Activated T-helper 1 cell treated with anti-CD3 and anti-CD28 coated beads, Interleukin-2, amount 50 U/mL, for 16 hours (primary cell): ENCODE measurements at places on chromosomes 13 and 19.

DNA sequence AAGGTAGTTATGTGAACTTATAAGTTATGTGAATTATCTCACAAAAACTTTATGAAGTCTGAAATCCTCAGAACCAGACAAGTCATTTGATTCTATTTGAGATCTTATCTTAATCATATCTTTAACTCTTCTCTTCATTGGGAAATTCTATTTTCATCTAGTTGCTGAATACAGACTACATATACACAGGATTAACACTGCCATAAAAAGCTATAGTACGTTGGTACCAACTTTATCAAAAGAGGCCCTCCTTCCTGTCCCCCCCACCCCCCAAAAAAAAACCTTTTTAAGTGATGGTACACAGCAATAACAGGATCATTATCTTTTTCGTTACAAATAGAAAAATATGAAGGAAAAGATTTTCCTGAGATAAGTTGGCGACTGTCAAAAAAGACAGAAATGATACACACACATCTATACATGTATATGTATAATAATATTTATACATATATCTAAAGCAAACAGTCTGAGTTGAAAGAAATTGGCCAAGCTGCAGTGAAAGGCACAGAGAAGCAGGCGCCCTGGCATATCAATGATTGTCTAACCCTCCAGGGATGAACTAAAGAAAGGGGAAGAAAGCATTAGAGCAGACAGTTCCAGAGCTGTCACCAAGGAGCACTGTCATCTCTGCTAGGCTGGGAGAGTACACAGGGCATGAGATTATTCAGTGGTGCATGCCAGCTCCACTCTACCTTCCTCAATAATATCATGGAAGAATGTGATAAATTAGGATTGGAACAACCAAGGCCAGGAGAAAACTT, 116.7 kb downstream of the KLF12 start:
- no peak for DNase-seq

DNA sequence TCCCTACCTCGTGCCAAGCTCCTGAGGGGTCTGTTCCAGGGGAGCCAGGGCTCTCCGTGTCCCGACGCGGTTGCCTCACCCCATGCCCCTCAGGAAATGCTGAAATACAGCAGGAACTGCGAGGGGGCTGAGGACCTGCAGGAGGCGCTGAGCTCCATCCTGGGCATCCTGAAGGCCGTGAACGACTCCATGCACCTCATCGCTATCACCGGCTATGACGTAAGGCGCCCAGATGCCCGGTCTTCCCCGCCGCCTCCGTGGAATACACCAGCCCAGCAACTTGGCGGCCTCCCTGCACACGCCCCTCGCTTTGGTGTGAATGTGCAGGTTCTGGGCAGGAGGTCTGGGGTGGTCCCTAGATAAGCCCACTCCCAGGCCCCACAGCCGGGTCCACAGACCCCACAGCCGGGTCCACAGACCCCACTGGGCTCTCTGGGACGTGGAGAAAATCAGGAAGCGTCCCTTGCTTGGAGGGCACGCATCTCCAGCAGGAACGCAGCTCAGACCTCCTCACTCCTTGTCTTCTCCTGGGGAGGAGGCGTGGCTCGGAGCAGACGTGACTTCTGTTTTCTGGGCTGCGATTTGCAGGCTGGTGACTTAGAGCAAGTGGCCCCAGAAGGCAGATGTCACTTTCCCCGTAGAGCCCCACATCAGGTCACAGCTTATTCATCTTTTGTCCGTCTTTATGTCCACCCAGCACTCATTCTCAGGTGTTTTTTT, 19.4 kb upstream of the F7 start:
- no peak for DNase-seq

- no peak for DNase-seq
These were observed 23.3 kb downstream of the UFM1 start for GRCh38 chr13:38372820-38373383.

DNA sequence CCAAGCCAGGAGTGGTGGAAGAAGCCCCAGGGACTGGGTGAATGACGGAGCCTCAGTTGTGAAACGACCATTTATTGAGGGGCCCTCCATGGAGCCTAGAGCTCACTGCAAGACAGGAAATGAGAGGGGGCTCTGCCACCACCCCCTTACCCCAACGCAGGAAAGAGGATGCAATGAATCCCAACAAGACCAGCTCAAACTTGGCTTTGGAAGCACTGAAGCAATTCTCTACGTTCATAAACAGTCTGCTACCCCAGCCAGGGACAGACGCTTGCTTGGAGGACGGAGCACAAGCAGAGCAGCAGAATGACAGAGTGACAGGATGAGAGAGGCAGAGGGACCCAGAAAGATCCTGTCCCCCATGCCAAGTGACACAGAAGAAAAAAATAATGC, 1.0 kb downstream of the PRKACA start:
- DNase-seq, result no peak

DNA sequence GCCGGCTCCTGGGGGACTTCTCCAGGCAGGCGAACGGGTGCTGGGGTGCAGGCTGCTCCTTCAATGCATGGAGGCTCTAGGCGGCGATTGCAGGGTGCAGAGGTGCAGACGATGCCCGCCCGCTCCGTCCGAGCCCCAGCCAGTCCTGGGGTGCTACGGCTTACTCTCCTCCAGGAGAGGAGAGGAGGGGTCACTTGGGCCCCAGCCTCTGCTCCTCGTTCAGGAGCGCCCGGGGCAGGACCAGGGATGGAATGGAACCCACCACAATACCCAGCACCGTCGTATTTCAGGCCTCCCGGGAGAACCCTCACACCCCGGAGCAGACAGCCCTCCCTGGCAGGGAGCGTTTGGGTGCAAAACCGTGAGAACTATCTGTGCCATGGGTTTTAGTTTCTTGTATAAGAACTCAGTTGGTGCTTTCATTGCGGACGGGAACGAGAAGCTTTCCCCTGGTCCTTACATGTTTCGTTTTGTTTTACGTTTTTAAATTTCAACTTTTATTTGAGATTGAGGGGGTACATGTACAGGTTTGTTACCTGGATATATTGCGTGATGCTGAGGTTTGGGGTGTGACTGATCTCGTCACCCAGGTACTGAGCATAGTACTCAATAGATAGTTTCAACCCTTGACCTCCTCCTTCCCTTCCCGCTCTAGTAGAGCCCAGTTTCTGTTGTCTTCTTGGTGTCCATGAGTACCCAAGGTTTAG, 46.8 kb downstream of the ARHGEF18 start:
- DNase-seq, result no peak

- DNase-seq, result no peak
These were observed 1049.8 kb downstream of the OLFM4 start for GRCh38 chr13:54078271-54078870.

GRCh38 chr13:35499676-35500075, 23.2 kb upstream of the MAB21L1 start:
- DNase-seq, result no peak

DNA sequence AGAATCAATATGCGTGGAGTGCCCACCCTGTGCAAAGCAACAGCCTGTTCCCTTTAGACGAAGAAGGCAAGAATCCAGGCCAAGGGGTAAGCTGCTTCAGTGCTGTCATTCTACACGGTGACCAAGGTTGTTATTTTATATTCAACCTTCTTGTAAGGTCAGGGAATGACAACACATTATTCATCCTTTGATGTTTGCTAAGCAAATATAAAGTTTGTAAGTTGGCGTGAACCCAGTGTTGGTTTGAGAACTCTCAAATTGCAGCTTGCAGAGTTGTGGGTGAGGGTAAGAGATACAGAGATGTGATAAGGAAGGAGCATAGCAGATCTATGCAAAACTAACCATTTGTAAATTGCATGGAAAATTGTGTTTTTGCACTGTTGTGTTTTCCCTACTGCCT, 436.7 kb downstream of the FGF9 start:
- no peak for DNase-seq

DNA sequence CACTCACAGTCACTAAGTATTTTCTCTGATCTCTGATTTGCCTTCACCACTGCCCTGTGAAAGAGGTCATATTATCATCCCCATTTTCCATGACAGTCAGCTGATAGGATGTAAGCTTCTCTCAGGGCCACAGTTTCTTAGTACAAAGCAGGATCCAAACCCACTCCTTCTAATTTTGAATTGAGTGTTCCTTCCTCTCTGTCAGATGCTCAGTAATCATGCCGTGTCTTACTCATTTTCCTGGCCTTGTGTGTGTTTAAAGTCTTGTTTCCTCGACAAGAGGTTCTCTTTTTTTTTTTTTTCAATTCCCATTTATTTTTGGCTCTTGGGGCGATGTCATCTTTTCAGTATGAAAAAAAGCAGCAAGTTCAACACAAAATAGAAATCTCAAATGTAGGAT, 72.3 kb downstream of the NAA16 start:
- DNase-seq, result no peak

- DNase-seq, result no peak
These were observed 593 bp downstream of the ATG4D start for GRCh38 chr19:10544242-10544752.

DNA sequence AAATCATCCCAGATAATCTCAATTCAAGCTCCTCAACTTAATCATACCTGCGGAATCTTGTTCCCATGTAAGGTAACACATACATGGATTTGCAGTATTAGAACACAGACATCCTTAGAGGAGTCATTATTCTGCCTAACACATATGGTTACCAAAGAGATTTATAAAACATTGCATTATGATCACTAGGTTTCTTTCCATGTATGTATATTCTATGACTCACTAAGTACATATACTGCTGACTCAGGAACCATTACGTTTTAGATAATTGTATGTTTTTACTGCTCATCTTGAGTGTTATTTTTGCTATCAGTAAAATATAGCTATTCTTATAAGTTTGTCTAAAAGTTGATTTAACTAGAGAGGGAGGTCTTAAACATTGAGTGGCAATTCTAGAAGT, 182.9 kb downstream of the SLITRK6 start:
- no peak for DNase-seq

- DNase-seq, result no peak
These were observed 27.4 kb upstream of the CEBPA start for GRCh38 chr19:33329736-33330135.

DNA sequence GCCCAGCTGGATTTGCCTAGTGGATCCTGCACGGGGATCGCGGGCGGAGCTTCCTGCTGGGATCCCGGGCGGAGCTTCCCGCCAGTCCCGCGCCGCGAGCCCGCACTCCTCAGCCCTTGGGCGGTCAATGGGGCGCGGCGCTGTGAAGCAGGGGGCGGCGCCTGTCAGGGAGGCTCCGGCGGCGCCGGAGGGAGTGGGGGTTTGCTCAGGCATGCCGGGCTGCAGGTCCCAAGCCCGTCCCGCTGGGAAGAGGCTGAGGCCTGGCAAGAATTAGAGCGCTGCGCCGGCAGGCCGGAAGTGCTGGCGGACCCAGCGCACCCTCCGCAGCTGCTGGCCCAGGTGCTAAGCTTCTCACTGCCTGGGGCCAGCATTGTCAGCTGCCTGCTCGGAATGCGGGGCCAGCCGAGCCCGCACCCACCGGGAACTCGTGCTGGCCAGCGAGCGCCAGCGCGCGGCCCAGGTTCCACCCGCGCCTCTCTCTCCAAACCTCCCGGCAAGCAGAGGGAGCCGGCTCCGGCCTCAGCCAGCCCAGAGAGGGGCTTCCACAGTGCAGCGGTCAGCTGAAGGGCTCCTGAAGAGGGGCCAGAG, 119.6 kb downstream of the PRR20E start:
- no peak for DNase-seq

DNA sequence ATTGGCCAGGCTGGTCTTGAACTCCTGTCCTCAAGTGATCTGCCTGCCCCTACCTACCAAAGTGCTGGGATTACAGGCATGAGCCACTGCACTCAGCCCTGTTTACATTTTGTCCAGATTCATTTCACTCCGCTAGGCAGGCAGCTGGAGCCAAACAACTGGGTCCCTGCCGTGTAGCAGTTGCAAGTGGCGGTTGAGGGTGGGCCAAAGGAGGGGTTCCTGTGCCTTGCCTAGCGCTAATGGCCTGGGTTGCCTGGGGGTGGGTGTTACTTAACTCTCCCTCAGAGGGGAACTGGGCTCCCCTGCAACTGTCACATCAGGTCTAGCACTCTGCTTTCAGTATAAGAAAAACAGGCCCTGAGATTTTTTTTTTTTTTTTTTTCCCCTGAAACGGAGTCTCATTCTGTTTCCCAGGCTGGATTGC, 7.4 kb downstream of the ACP5 start:
- DNase-seq, result no peak

- no peak for DNase-seq
These were observed 171.7 kb upstream of the KLF12 start for GRCh38 chr13:74305876-74306275.

DNA sequence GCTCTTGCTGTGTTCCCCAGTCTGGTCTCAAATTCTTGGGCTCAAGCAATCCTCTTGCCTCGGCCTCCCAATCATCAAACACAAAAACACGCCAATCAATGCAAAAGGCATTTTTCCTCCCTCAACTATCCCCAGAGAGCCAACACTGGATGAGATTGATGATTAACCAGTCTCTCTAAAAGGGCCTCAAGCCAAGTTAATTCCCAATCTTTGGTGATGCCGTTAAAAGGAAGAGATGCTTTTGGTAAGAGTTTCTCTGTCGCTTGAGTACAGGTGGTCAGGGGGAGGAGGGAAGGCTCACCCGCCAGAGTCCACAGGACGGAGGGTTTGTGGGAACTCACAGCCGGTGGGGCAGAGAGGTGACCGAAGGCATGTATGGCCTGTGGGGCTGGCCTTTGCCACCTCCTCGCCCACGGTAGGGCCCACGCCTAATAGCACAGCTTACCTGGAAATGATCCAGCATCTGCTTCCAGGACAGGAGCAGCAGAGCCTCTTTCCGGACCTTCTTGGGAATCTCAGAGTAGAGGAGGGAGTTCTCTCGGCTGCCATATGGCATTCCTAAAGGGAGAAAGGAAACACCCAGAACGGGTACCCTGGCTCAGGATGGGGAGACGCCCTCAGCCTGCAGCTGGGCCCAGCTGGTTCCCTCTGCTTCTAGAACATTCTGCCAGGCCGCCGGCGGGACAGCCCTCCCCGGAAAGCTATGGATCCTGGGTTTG, 18.1 kb downstream of the DPP9 start:
- no peak for DNase-seq

DNA sequence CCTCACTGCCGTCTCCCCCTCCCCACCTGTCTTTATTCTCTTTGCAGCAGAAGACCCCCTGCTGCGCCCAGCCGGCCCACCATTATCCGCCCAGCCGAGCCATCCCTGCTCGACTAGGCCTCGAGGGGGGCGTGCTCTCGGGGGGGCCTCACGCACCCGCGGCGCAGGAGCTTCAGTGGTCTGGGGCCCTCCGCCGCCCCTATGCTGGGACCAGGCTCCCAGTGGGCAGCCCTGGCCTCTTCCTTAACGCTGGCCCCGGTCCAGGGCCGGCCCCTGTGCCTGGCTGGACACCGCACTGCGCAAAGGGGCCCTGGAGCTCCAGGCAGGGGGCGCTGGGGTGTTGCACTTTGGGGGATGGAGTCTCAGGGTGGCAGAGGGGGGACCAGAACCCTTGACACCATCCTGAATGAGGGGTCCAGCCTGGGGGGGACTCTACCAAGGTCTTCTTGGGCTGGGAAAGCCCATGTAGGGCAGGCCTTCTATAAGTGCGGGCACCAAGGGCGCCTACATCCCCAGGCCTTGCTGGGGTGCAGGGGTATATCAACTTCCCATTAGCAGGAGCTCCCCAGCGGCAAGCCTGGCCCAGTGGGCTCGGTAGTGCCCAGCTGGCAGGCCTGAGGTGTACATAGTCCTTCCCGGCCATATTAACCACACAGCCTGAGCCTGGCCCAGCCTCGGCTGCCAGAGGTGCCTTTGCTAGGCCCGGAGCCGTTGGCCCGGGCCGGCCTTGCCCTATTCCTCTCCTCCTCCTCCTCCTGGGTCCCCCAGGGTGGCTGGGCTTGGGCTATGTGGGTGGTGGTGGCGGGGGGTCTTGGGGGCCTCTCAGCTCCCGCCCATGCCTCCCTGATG, 4.9 kb downstream of the TMED1 start:
- no peak for DNase-seq

GRCh38 chr19:12994701-12995595, at the start of gene NFIX:
NFIX (plus strand) TSS chr19:12995475; CDS start chr19:12995838, 363 bp downstream.
- peak; percentile 38 for DNase-seq
